Suppressor macrophage treated with lipopolysaccharide for 4 hours (primary cell): ENCODE measurements at places on chromosomes 16 and 17.

GRCh38 chr17:72515291-72516065, 394.7 kb downstream of the SOX9 start:
- no peak for DNase-seq

GRCh38 chr17:21029036-21029435, 13.8 kb downstream of the USP22 start:
- DNase-seq: peak; percentile 57

- DNase-seq: no peak
Measured at GRCh38 chr17:28230011-28230410, 89.0 kb upstream of the TMEM97 start.

- no peak for DNase-seq
Measured at GRCh38 chr17:40402668-40403067, 15.0 kb downstream of the TOP2A start.

- DNase-seq: peak; percentile 95
Measured at GRCh38 chr17:50935221-50935995, 69.3 kb upstream of the TOB1 start.
